ENCODE measurements at places on chromosomes 6 and 20. TPM values are rescaled to one million over a fixed set of nuclear protein-coding genes. Genes with fewer than 3 reads are reported as not detected.

DNA sequence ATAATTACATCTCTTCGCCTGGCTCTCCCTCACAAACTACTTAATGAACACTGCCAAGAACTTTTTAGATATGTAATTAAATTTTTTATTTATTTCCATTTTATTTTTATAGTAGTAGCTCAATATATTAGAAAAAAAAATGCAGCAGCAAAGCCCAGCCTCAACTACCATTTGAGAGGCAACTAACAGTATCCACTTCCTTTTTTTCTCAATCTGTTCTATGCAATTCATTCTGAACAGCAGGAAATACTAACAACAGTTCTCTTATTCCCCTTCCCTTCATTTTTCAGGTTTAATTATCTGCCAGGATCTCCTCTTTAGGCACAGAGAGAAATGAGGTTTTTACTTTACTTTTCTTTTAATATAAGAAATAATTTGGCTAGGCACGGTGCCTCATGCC, 112.7 kb downstream of the ZNF217 start:
- H3K27ac ChIP-seq = no peak overlapping the region
- no peaks in the 10 kb centered on the region for H3K27me3 ChIP-seq

- no peak overlapping the region for H3K4me3 ChIP-seq
- H3K27ac ChIP-seq = no peak overlapping the region
- H3K27me3 ChIP-seq = no peaks in the 10 kb centered on the region
- no peaks in the 10 kb centered on the region for H3K4me1 ChIP-seq
Observed at GRCh38 chr20:5920581-5920980, 29.8 kb downstream of the TRMT6 start.

- H3K4me1 ChIP-seq = peaks cover 12% of the 10 kb centered on the region
- no peaks in the 10 kb centered on the region for H3K27me3 ChIP-seq
- no peak for DNase-seq
- H3K27ac ChIP-seq = no peak overlapping the region
Observed at GRCh38 chr6:12369781-12370262, 79.7 kb downstream of the EDN1 start.

DNA sequence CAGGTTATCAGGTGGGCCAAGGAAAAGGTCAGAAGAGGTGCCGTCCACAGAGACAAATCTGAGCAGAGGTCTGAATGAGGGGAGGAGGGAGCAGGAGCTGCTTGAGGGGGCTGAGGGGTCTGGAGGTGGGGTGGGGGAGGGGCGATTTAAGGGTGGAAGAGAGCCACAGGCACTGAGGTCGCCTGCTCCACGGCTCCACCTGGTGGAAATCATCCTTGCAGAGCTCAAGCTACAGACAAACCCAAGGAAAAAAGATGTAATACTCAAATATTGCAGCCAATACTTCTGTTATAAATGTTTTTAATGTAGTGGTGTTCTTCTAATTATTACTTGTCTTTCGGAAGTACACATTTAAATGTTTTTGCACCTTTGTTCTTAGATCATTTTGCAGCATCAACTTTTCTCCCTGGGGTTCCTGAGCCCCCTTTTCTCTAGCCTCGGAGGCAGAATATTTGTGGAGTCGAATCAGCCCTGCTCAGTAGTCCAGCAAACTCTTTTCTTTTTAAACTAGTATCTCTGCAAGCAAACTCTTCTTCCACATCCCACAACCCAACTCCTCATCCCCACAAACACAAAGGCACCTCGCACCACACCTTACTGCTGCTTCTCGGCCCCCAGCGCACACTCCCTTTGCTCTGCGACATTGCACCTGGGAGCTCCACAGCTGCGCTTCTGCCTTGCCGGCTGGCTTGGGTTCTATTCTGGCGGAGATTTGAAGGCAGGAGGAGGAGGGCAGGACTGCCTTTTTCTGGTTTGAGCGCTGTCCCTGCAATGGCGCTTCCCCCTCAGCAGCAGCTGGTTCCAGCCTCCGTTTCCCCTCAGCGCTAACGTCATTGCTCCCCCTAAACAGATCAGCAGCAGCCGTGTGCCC, 51.0 kb upstream of the TFAP2A start:
- no peaks in the 10 kb centered on the region for H3K4me1 ChIP-seq
- H3K27ac ChIP-seq = no peak overlapping the region

Gene DNMT3B
- 2.9 TPM for total RNA-seq

Gene LY6G6C
- total RNA-seq = not detected

Gene TGIF2
- total RNA-seq = 15.3 TPM

Gene TREML1
- 1.0 TPM for total RNA-seq
